Activated CD4-positive, alpha-beta memory T cell treated with anti-CD3 and anti-CD28 coated beads for 36 hours (primary cell): ENCODE measurements at places on chromosomes 13 and 19. TPM values are rescaled to one million over a fixed set of nuclear protein-coding genes. Genes with fewer than 3 reads are reported as not detected.

DNA sequence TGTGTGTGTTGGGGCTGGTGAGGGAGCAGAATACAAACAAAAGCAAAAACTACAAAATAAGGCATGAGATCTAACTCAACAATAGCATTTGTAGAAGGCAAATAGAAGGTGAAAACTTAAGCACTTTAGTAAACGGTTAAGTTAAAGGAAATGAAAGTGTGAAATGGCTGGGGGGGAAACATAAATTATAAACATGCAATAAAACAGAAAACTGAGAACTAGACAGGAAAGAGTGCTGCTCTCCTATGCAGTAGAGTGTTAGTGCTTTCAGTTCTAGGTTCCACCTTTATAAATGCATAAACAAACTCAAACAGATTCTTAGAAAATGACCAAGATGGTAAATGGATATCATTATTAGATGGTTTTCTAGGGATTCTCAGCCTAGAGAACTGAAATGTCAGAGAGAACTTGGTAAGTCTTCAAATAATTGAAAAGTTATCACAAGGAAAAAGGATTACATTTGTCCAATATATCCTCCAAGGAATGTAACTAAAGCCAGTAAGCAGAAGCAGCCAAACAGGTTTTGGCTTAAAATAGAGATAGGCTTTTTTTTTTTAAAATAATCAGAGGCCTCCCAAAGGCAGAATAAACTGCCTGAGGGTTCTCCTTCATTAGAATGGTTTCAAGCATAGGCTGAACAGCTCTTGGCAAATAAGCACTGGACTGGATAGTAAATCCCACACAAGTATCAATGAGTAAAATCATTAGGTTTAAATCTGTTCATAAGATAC is 23.3 kb downstream of the RBM26 start:
- peak overlapping the region; percentile 59 for H3K27ac ChIP-seq
- H3K4me1 ChIP-seq, result peaks cover 68% of the 10 kb centered on the region
- no peak for DNase-seq

- H3K27ac ChIP-seq, result no peak overlapping the region
- H3K27me3 ChIP-seq, result peaks cover 21% of the 10 kb centered on the region
- peaks cover 10% of the 10 kb centered on the region for H3K4me1 ChIP-seq
- no peak for DNase-seq
Measured at GRCh38 chr13:71860547-71861138, 6.4 kb downstream of the DACH1 start.

- H3K4me1 ChIP-seq, result peaks cover 35% of the 10 kb centered on the region
- no peaks in the 10 kb centered on the region for H3K27me3 ChIP-seq
- peak overlapping the region; percentile 95 for H3K27ac ChIP-seq
- DNase-seq, result no peak
- peaks cover 50% of the 10 kb centered on the region for H3K36me3 ChIP-seq
- H3K4me3 ChIP-seq, result peak overlapping the region; percentile 83
Measured at GRCh38 chr19:58277748-58278540, 811 bp upstream of the ZNF8 start.

GRCh38 chr13:94595001-94595949 is 677 bp downstream of the TGDS start:
- peak overlapping the region; percentile 93 for H3K27ac ChIP-seq
- H3K4me1 ChIP-seq, result peaks cover 36% of the 10 kb centered on the region
- H3K27me3 ChIP-seq, result no peaks in the 10 kb centered on the region

- H3K36me3 ChIP-seq, result no peaks in the 10 kb centered on the region
- H3K27ac ChIP-seq, result no peak overlapping the region
- DNase-seq, result no peak
- peaks cover 2% of the 10 kb centered on the region for H3K4me1 ChIP-seq
- no peak overlapping the region for H3K4me3 ChIP-seq
- no peaks in the 10 kb centered on the region for H3K27me3 ChIP-seq
Measured at GRCh38 chr13:48594096-48594815, 59.5 kb upstream of the CYSLTR2 start.

DNA sequence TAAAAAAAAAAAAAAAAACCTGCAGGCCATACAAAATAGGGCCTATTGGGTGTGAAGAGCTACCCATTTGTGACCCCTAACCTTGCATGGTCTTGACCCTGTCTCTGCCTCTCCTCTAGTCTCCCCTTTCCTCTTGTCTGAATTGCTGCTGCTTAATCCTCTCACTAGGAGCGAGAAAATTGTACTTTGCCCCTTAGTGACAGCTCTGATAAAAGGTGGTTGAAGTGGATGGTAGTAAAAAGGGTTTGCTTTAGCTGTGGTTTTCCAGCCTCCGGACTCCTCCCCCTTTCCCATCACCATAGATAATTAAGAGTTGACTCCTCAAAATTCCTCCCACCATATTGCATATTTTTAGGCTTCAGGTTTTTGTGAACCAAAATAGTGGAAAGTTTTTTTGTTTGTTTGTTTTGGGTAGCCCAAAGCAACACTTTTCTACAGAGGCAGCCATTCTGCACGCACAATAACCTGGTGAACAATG is 23.5 kb downstream of the ACTN4 start:
- H3K36me3 ChIP-seq, result peaks cover 8% of the 10 kb centered on the region
- no peaks in the 10 kb centered on the region for H3K27me3 ChIP-seq
- no peak for DNase-seq
- peaks cover 72% of the 10 kb centered on the region for H3K4me1 ChIP-seq

IZUMO2 gene
- not detected for total RNA-seq

- no peak overlapping the region for H3K27ac ChIP-seq
- H3K27me3 ChIP-seq, result no peaks in the 10 kb centered on the region
- no peaks in the 10 kb centered on the region for H3K4me1 ChIP-seq
- no peak for DNase-seq
- H3K4me3 ChIP-seq, result no peak overlapping the region
- peaks cover 14% of the 10 kb centered on the region for H3K36me3 ChIP-seq
Measured at GRCh38 chr13:97353927-97354675, 79.9 kb upstream of the RAP2A start.

GRCh38 chr13:72145383-72145782 is 278.4 kb upstream of the DACH1 start:
- no peak for DNase-seq
- no peak overlapping the region for H3K4me3 ChIP-seq
- H3K27ac ChIP-seq, result no peak overlapping the region
- H3K4me1 ChIP-seq, result no peaks in the 10 kb centered on the region
- H3K27me3 ChIP-seq, result no peaks in the 10 kb centered on the region
- H3K36me3 ChIP-seq, result no peaks in the 10 kb centered on the region

PBX4 gene
- total RNA-seq, result 44.9 TPM

GRCh38 chr19:6126335-6126974 is 9.0 kb upstream of the ACSBG2 start:
- H3K27ac ChIP-seq, result no peak overlapping the region
- no peaks in the 10 kb centered on the region for H3K36me3 ChIP-seq
- no peaks in the 10 kb centered on the region for H3K4me1 ChIP-seq
- no peak for DNase-seq
- H3K27me3 ChIP-seq, result no peaks in the 10 kb centered on the region
- H3K4me3 ChIP-seq, result no peak overlapping the region
